ENCODE measurements at places on chromosomes 12 and 14.

DNA sequence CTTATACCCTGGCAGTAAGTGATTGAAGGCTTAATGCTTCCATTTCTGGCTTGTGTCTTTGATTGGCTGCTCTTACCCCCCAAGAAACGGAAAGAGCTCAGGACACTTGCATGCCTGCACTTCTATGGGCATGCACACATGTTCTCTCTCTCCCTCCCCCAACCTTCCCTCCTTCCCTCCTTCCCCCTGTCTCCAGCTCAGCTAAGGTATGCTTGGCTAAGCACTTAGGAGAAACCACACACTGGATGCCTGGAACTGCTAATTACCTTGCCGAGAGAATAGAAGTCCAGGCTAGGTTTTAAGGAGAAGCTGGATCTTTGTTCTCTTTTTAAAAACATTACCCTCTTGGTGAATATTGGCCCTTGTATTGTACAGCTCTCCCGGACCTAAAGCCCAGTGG is 1072.8 kb upstream of the TMEM132C start:
- no peak for DNase-seq

DNA sequence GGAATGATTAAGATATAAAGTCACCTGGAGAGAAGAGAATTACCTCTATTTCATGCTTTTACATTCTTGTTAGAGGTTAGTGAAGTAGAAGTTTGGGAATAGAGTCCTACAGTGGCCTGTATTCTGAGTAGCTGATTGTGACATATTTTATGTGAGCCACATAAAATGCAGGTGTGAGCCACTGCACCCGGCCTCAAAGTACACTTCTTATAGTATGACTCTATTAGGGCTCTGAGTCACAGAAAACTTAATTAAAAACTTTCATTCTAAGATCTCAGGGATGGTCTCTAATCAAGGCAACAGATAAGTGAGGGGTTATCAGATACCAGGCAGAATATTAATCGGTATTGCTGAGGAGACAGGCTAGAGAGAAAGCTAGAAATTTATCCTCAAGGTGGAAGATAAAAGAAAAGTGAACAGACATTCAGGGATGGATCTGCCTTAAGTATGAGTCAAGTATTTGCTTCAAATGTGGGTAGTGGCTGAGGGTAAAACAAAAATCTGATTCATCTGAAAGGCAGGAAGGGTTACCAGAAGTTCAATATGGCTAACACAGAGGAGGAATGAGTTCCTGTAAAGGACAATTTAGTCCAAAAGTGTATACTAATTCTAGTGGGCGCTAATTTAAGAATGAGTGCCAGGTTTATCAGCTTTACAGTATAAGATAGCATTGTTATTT is 5.5 kb upstream of the G2E3 start:
- peak; percentile 53 for DNase-seq

GRCh38 chr14:95291859-95292542 is 27.7 kb downstream of the CLMN start:
- DNase-seq, result peak; percentile 59

- no peak for DNase-seq
These were observed 12.8 kb downstream of the BAG5 start for GRCh38 chr14:103549361-103550311.

GRCh38 chr12:91630083-91630482 is 447.5 kb upstream of the DCN start:
- no peak for DNase-seq

Measured in foreskin fibroblast (primary cell).